ENCODE measurements at places on chromosomes 4 and X. TPM values are rescaled to one million over a fixed set of nuclear protein-coding genes. Genes with fewer than 3 reads are reported as not detected.

The CXCL11 gene
- not detected for total RNA-seq

The WDFY3 gene
- total RNA-seq = not detected

The PCDH19 gene
- total RNA-seq = not detected

The DACH2 gene
- not detected for total RNA-seq

The GPR50 gene
- total RNA-seq = not detected

The TCEAL9 gene
- total RNA-seq = not detected

The EMCN gene
- total RNA-seq = not detected

The FGF2 gene
- 0.85 TPM for total RNA-seq

The PDCL2 gene
- not detected for total RNA-seq

The IBSP gene
- total RNA-seq = not detected

The QRFPR gene
- total RNA-seq = not detected

The GAGE12E gene
- total RNA-seq = not detected

The TACR3 gene
- total RNA-seq = not detected

The MAP7D3 gene
- total RNA-seq = 16.5 TPM

The MAOB gene
- total RNA-seq = not detected

The CCDC160 gene
- total RNA-seq = not detected

The PCDH7 gene
- not detected for total RNA-seq

The DCAF8L2 gene
- not detected for total RNA-seq

The HSFX4 gene
- not detected for total RNA-seq

The TLR2 gene
- not detected for total RNA-seq

The AREG gene
- total RNA-seq = not detected

The FGFRL1 gene
- total RNA-seq = 2.7 TPM

The PPBP gene
- total RNA-seq = not detected

The SMIM31 gene
- not detected for total RNA-seq

The GRPR gene
- not detected for total RNA-seq

The SFRP2 gene
- not detected for total RNA-seq

The CC2D2A gene
- total RNA-seq = not detected

The ALAS2 gene
- total RNA-seq = not detected

The AMBN gene
- total RNA-seq = not detected

The QDPR gene
- 2.5 TPM for total RNA-seq

The USP11 gene
- total RNA-seq = 106 TPM

The SMR3A gene
- total RNA-seq = not detected

The NPY2R gene
- not detected for total RNA-seq

The CFAP47 gene
- not detected for total RNA-seq

The MAGEA1 gene
- not detected for total RNA-seq

The NAT8L gene
- total RNA-seq = not detected

The SPANXA2 gene
- not detected for total RNA-seq

All from OCI-LY7 (cell line).